ENCODE measurements at places on chromosomes 6 and 20.

DNA sequence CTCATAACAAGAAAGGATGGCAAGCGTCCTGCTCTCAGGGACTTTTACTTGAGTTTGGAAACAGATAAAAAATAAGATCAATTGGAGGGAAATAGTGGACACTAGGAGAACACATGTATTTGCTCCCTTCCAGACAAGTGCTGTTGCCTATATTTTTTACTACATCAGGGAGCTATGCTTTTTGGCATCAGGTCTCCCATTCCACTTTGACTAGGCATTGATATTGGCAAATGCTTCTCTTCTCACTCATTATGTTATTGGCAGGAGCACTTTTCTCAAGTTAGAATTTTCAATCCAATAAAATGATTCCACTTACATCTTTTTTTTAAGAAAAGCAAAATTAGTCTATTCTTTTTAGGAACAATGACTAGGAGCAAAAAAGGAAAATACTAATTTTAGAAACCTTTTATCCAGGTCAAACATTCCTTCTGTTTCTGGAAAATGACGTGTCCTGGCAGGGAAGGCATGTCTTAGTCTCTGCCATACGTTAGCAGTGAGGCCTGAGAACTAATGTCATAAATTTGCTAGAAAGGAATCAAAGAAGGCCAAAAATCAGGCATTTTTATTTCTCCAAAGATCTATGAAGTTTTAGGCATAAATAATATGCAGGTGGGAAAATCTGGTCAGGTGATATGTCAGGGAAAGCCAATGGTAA lies 21.4 kb downstream of the BCAS1 start:
- no peak for DNase-seq

- DNase-seq = no peak
These were observed 81.3 kb upstream of the MMS22L start for GRCh38 chr6:97364327-97364726.

- DNase-seq = no peak
These were observed 4.5 kb upstream of the RAB44 start for GRCh38 chr6:36692861-36693702.

- no peak for DNase-seq
These were observed 67.6 kb downstream of the MRPL14 start for GRCh38 chr6:44059359-44060346.

DNA sequence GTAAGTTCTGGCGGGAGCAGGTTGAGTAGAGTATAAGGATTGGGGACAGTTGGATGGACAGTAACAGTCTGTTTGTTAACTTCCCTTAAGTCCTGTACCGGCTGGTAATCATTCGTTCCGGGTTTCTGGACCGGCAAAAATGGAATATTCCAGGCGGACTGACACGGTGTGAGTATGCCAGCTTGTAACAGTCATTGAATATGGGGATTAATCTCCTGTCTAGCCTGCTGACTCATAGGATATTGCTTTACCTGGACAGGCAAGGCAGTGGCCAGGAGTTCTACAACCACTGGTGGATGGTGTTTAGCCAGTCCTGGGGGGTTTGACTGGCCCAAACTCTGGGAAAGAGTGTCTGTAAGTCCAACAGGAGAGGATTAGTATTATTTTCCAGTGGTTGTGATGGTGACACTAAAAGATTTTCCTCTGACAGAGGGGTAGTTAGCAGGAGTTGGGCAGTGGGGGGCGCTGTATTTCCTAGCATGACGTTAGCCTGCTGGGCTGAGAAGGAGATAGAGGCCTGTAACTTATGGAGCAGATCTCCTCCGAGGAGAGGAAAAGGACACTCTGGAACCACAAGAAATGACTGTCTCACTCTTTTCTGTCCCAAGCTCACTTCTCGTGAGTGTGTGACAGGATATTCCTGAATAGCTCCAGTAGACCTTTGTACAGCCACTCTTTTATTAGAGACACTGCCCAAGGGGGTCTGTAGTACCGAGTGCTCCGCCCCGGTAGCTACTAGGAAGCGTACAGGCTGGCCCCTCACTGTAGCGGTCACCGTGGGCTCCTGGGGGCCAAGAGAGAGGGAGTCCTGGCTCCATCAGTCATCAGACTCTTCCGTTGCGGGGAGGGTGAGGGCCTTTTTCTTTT lies 152.2 kb downstream of the TRIM27 start:
- no peak for DNase-seq

DNA sequence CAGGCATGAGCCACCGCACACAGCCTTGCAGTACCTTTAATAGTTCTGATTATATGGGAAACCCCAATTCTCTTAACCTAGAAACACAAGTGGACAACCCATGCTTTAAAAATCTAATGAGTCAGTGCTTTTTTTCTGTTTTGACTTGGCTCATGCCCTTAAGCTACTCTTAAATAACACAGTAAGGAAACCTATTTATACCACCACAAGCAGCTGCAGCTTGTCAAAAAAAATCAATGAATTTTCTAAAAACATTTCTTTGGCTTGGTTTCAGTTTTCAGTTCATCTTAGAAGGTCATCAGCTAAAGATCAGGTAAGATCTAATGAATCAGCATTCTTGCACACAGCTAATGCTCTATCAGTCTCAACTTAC lies 124.1 kb upstream of the DST start:
- DNase-seq = no peak

- peak; percentile 70 for DNase-seq
These were observed at the start of gene CD109 for GRCh38 chr6:73695619-73696421. Gene CD109 (plus strand): TSS chr6:73696203. CDS start chr6:73696216, 13 bp downstream.

DNA sequence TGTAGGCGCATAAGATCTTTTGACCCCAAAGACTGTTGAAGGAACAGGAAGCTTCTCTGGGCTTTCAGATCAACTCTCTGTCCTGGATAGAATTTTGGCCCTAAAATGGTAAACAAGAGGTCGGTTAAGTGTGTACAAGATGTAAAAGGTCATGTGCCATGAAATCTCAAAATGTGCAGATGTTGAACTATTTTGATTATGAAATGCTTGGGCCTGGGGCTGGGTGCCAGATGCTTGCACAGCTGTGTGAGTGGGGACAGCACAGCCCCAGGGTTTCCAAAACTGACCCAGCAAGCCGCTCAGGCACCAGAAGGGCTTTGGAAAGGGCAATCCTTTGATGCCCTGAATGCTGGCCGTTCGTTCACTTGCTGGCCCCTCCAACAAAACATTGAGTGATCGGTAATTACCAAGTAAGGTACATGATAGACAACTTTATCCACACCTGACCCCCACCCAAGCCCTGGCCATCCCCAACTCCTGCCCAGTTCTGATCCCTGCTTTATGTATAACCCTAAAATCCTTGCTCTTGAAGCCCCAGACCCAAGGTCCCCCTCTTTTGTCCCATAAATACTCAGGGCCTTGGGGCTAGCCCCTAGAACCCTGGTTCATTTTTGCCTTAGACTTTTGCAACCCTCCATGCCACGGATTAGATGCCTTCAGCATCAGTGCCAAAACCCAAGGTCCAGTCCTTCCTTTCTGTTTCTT lies 1.9 kb downstream of the TMEM239 start:
- no peak for DNase-seq

GRCh38 chr6:133017581-133017980 lies 203.2 kb downstream of the RPS12 start:
- DNase-seq = no peak

DNA sequence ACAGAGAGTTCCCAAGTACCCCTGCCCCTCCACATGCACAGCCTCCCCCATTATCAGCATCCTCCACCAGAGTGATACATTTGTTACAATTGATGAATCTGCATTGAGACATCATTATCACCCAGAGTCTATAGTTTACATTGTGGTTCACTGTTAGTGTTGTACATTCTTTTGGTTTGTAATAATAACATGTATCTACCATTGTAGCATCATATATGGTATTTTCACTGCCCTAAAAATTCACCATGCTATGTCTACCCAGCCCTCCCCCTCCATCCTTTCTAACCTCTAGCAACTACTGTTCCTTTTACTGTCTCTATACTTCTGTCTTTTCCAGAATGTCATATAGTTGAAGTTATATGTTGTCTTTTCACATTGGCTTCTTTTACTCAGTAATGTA lies 273.9 kb upstream of the RNF217 start:
- no peak for DNase-seq

- DNase-seq = no peak
These were observed 9.7 kb upstream of the TBC1D7 start for GRCh38 chr6:13338038-13338437.

GRCh38 chr6:139904158-139904533 lies 529.7 kb upstream of the CITED2 start:
- no peak for DNase-seq

DNA sequence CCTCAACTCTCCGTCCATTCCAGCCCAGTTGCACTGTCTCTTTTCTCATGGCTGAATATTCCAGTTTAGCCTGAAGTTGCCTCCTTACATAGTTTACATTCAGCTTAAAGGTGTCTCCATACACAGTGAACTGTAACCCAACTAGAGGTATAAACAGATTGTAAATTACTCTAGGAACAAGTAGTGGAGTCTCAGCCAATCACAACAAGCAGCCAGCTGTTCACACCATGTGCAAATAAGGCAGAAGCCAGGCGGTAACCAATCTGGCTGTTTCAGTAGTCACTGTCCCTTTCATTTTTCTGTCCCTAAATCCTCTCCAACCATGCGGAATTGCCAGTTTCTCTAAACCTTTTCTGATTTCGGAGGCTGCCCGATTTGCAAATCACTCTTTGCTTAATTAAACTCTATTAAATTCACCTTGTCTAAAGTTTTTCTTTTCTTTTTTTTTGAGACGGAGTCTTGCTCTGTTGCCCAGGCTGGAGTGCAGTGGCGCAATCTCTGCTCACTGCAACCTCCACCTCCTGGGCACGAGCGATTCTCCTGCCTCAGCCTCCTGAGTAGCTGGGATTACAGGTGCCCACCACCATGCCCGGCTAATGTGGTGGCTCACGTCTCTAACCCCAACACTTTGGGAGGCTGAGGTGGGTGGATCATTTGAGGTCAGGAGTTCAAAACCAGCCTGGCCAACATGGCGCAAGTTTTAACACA lies 37.6 kb upstream of the GFOD1 start:
- DNase-seq = no peak

DNA sequence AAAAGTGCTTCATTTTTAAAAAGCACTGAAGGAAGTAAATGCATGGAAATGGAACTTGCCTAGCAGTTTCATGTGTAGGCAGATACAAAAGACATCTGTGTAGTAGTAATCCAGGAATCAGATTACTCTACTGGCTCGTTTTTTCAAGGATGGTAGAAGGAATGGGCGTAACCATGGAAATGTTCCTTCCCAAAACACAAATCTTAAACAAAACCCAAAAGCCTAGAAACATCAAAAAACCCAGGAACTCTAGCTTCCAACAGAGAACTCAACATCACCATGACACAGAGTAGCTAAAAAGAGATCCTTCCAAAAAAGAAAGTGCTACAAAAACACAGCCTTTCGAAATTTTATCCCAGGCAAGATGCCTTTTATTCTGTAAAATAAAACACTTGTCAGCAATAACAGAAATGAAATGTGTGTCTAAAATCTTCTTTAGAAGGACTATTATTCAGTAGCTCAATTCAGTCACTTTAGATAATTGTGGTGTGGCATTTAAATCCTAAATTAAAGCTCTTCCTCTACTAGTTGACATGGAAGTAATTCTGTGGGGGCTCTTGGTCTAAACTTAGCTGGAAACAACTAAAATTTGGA lies 81.7 kb downstream of the FAM217A start:
- DNase-seq = no peak

DNA sequence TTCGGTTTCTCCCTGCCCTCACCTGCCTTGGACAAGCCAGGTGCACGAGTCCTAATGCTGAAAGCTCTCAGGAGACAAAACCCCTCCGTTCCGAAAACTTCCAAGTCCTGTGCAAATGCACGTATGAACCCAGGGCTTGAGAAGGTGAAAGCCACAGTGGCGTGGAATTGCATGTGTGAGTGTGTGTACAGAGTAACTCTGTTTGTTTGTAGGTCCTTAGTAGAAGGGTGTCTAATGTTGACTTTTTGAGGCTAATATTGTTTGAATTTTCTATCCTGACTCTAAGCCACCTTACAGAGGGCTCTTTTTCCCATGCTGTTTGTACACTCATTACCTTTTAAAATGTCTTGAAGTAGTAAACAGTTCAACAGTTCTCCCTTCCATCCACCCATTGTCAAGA lies 129.1 kb downstream of the FOXA2 start:
- no peak for DNase-seq

Data from CD4-positive, alpha-beta T cell treated with Interleukin-4 for 4 hours (primary cell).